NCI-H510A (cell line): ENCODE measurements at places on chromosomes 1 and 21.

DNA sequence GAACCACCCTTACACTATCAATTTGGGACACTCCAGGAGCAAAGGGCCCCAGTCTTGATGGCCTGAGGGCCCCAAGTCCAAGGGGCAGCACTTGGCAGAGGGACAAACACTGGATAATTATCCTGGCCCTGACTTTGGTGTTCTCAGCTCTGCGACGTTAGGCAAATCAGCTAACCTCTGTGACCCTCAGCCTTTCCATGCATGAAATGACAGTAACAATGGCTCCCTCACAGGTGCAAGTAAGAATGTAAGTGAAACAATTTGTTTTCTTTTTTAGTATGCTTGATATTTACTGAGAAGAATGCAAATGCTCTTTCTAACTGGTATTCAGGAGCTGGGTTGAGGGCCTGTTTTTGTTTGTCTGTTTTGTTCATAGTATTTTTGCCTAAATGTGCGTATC lies 61.6 kb upstream of the PRDX6 start:
- DNase-seq: no peak

- no peak for DNase-seq
Measured at GRCh38 chr1:58469476-58469875, 77.0 kb downstream of the OMA1 start.

GRCh38 chr1:33178836-33179439 lies 2.9 kb downstream of the TRIM62 start:
- no peak for DNase-seq

DNA sequence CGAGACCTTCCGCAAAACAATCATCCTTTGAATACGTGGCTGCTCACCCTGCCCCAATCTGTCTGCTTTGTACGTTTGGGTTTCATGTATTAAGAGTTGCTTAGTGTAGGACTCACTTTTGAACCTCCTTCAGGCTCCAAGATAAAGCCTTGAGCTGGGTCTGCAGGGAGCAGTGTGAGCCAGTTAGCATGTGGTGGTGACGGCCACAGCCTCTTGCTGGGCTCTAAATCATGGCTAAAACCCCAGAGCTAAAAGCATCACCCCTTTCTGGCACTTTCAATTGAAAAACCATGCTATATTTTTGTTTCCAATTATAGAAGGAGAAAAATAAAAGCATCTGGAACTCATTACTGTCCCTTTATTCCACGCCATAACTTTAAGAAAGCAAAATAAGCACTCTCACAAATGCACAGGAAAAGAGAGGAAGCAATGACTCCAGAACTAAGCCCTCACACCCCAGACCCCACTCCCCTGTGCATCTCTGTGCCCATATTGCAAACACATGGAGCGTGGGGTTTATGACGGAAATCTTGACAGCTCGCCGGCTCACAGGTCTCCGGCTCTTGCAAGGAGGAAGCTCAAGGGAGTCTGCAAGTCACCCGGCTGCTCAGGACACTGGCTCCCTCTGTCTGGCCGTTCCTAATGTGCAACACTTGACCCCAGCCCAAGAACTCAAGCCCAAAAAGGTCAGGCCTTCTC lies 135.5 kb downstream of the MIS18A start:
- no peak for DNase-seq

DNA sequence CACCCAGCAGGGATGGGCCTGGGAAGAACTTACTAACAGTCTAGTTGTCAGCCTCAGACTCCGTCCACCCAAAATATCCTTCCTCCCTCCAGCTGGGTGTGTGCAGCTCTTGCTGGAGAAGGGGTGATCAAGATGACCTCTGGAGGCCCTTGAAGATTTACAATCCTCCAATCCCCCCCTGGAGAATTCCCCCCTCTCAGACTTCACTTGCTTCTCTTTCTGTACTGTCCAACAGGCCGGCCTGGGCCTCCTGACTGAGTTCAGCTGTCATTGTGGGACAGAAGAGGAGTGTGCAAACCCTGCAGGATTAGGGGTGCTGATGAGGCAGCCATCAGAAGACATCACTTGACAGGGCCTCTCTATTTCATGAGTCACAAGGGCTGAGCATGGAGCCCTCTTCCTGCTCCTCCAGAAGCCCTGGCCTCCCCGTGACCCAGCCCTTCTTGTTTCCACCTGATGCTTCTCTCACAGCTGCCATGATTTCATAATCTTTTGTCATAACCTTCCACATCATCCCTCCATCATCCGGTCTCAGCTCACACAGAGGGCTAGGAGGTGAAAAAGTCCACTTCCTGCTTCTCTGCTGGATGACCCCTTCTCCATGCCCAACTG lies 17.5 kb upstream of the IGFN1 start:
- DNase-seq: no peak

GRCh38 chr21:16713331-16714117 lies 799.3 kb upstream of the CXADR start:
- DNase-seq: no peak

- peak; percentile 67 for DNase-seq
Measured at GRCh38 chr1:110615548-110616130, 9.5 kb upstream of the KCNA2 start.

GRCh38 chr1:93716163-93716562 lies 34.5 kb upstream of the BCAR3 start:
- no peak for DNase-seq

DNA sequence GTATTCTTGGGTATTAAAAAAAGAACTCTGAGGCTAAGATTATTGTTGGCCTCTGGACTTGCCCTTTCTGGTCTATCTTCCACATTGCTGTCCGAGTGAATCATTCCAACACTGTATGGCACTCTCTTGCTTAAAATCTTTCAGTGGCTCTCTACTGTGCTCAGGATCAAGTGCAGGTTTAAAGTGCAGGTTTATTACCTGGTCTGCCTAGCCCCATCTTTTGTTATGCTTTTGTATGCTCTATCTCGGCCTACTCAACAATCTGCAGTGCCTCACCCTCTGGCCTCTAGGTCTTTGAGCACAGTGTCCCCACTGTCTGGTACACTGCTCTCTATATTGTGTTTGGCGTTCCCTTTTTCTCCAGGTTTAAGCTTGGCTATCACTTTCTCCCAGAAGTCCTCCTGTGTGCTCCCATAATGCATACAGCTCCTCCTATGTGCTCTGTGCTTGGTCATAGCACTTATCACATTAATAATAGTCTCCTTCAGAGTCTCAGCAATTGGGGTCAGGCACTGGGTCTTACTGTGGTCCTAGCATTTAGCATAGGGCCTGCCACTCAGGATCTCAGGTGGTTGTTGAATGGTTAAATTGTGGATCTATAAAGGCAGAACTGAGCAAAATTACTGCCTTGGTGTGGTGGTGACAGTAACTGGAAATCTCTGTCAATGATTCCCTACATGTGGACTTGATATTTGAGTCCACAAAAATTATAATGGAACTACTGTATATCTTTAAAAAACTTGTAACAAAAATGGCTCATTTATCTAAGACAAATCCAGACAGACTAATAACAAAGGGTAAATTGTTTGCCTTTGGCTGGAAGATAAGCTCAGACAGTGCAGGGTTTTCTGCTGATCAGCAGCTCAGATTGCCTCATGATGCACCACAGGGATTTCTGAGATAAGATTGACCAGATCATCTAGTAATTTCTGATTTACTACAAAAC lies 10.6 kb upstream of the LDLRAD1 start:
- DNase-seq: no peak

- DNase-seq: no peak
Measured at GRCh38 chr21:37793660-37794059, 122.6 kb downstream of the KCNJ6 start.

DNA sequence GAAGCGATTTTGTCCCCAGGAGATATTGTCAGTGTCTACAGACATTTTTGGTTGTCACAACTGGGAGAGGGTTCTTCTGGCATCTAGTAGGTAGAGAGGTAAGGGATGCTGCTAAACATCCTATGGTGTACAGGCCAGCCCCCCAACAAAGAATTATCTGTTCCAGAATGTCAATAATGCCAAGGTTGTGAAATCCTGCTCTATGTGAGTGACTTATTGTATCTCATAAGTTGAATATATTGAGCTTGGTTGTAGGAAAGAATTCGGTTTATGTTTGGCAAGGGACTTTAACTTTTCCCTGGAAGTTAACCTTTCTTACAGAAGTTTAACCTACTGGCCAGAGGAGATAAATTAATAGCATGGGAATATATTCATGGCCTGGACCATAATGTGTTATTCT lies 52.6 kb upstream of the ANGPTL1 start:
- no peak for DNase-seq

GRCh38 chr1:160821627-160822026 lies 25.7 kb downstream of the LY9 start:
- DNase-seq: no peak

DNA sequence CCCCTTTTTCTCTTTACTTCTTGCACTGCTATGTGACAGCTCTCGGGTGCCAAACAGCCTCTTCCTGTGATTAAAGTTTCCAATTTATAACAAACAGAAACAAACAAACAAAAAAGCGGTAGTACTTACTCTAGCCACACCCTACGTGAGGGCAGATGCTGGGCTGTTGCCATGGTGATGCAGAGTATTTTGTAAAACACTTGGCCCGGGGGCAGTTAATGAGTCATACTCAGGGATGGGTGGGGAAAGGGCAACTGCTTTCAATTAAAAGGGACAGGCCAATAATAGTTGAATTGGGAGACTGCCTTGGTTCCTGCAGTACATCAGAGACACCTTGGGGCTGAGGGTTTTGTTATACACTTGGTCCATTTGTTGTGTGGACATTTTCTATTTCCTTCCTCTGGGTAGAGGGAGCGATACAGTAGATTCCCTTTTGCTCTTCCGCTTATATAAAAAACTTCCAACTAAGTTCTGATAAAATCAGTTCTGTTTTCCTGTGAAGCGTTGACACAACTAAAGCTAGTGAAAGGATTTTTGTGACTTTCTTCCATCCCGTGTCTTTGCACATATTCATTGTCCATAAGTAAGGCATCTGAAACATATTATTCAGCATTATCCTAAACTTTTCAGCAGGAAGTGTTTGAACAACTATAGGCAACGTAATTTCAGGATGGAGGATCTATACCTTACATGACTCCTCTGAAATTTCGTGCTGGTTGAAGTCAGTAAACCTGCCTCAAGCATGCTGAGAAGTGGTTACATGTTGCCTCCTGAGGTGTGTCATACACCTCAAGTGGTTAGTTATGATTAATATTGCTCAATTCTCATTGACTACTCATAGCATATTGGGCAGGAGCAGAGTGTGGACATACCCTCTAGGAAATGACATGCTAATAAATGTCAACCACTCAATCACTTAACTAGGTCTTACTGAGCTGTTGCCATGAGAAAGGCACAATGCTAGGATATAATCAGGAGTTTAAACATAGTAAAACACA lies 36.7 kb upstream of the THEM4 start:
- DNase-seq: no peak

GRCh38 chr1:96365596-96366390 lies 355.8 kb upstream of the PTBP2 start:
- DNase-seq: no peak

DNA sequence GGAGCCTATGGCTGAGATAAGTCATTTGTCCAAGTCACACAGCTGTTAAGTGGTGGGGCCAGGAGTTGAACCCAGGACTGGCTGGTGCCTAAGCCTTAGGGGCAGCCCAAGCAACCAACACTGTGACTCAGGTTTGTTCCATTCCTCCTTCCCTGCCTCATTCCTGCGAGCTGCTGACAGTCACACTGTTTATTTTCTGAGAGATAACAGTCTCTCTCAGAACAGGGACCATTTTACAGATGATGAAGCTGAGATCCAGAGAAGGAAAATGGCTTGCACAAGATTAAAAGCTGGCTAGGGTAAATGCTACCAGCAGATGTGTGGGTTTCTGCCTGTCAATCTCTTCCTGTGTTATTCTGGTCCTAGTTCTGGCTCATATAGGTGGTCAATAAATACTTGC lies 24.3 kb upstream of the TCEA3 start:
- no peak for DNase-seq

DNA sequence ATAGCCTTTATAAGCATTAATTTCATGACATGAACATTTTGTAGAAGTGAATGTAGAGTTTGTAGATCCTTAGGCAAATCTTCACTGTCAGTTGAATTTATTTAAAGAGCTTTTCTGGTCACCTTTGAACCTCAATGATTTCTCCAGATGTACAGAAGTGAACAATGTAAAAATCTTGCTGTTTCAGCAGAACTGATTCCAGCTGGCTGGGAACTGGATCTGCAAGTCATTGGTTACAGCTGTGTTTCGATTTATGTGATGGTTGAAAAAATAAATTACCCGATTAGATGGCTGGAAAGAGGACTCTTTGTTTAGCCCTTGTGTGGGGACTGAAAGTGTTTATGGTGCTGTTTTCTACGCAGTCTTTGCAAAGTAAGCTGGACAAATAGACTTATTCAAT lies 849.8 kb downstream of the USP25 start:
- no peak for DNase-seq

- no peak for DNase-seq
Measured at GRCh38 chr1:65063025-65063424, 85.0 kb upstream of the AK4 start.

- no peak for DNase-seq
Measured at GRCh38 chr1:195520757-195521156, 1087.5 kb downstream of the KCNT2 start.

DNA sequence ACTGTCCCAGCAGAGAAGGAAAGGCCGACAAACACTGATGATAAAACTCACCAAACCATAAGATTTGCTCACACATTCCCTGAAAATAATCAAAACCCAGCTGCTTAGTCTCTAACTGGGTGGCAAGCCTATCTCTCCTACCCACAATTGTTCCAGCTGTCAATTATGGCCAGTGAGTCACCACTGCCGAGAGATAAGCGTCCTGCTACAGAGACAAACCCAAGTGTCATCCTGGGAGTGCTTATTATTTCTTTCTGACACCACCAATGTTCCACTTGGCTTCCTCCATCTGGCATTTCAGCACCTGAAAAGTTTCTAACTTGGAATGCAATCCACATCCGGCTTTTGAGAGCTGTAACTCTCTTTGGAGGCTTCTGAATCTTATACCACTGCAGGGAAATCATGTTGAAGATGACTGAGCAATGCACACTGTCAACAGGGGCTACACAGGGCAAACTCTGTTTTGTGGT lies 51.5 kb upstream of the VAV3 start:
- peak; percentile 8 for DNase-seq

DNA sequence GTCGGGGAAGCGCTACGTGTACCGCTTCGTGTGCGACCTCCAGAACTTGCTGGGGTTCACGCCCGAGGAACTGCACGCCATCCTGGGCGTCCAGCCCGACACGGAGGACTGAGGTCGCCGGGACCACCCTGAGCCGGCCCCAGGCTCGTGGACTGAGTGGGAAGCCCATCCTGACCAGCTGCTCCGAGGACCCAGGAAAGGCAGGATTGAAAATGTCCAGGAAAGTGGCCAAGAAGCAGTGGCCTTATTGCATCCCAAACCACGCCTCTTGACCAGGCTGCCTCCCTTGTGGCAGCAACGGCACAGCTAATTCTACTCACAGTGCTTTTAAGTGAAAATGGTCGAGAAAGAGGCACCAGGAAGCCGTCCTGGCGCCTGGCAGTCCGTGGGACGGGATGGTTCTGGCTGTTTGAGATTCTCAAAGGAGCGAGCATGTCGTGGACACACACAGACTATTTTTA lies 17.1 kb downstream of the ETS2 start:
- DNase-seq: no peak
